ENCODE measurements at places on chromosomes 2 and 18.

- no peak for DNase-seq
Measured at GRCh38 chr18:24679062-24679461, 218.6 kb downstream of the HRH4 start.

DNA sequence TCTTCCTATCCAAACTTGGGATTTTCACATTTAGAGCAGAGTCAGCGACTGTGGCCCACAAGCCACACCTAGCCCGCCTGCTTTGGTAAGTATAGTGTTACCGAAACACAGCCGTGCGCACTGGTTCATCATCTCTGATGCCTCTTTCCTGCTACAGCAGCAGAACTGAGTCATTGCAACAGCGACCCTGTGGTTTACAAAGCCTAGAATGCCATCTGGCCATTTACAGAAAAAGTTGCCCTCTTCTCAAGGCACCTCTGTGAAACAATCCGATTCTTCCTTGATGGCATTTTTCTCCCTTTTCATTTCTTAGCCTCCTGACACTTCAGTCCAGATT is 10.7 kb upstream of the IAH1 start:
- no peak for DNase-seq

- no peak for DNase-seq
Measured at GRCh38 chr2:174117951-174118930, 130.1 kb downstream of the OLA1 start.

DNA sequence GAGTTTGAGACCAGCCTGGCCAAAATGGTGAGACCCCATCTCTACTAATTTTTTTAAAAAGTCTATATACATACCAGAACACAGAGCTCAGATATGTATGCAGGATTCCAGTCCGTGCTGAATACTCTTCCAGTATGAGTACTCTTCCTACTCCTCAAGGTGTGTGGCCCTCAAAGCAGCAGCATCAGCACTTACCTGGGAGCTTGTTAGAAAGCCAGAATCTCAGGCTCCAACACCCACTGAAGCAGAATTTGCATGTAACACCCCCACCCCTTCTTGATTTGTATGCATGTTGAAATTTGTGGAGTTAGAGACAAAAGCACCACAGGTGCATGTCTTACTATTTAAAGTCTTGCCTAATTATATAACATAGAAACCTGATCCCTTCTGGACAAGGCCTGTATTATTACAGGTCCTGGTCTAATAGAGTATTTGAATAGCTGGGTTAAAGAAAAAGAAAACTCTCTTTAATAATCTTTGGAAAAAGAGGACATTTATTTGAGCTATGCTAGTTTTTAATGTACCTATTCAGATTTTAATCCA is 50.3 kb upstream of the NFE2L2 start:
- DNase-seq, result no peak

- no peak for DNase-seq
Measured at GRCh38 chr2:240375024-240375645, 60.3 kb upstream of the GPC1 start.

GRCh38 chr18:31977270-31977872 is 34.4 kb upstream of the TRAPPC8 start:
- DNase-seq, result no peak

GRCh38 chr2:7437716-7438632 is 520.8 kb downstream of the RNF144A start:
- no peak for DNase-seq

- no peak for DNase-seq
Measured at GRCh38 chr18:25123438-25124232, 228.3 kb downstream of the ZNF521 start.

DNA sequence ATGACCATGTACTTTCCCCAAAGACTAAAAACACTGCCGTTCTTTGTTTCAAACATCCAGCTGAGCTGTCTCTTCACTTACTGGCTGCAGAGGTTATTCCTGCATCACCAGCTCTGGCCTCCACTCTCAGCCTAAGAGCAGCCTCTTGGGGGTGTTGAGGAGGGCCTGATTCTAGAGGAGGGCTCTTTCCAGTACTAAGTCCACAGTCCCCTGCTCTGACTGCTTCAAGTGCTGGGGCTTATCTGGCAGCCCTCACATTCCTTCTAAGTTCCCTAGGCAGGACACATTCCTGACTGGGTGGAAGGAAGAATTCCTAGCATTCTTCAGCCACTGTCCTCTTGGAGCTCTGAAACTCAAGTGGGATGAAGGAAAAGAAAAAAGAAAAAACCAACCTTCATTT is 32.9 kb upstream of the EHBP1 start:
- DNase-seq, result no peak

DNA sequence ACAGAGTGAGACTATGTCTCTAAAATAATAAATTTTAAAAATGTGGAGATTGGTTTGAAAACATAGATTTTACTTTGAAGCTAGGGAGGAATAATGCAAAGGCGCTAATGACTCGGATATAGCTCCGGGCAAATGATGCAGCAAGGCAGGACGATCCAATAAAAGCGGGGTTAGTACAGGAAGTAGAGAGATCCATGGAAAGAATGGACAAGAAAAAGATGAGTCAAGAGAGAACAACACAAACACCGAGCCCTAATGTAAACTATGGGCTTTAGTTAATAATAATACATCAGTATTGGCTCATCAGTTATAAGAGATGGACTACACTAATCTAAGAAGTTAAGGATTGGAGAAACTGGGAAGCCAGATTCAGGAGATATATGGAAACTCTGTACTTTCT is 74.5 kb downstream of the QPCT start:
- DNase-seq, result no peak

- DNase-seq, result no peak
Measured at GRCh38 chr2:200756618-200757321, 54.9 kb upstream of the BZW1 start.

DNA sequence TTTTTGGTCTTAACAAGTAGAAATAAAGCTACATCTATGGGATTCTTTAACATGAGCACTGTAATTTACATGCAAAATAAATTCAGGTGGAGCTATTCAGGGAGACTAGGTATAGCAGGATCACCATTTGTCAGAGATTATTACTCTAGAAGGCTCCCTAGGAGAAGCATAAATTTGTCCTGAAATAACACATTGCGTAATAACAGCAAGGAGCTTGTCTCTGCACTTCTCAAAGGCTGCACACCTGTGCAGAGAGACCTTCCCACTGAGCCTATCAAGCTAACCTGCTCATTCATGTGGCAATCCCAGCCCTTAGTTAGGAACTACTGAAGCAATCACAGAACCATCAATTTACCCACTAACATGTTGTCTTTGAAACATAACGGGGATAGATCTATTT is 437.4 kb upstream of the MC4R start:
- DNase-seq, result no peak

- no peak for DNase-seq
Measured at GRCh38 chr2:652881-653480, 24.2 kb downstream of the TMEM18 start.

GRCh38 chr18:76463358-76463757 is 31.7 kb downstream of the ZNF516 start:
- DNase-seq, result no peak

GRCh38 chr2:157931542-157931941 is 55.4 kb upstream of the ACVR1 start:
- no peak for DNase-seq

- no peak for DNase-seq
Measured at GRCh38 chr2:45452866-45453265, 158.2 kb downstream of the SRBD1 start.

GRCh38 chr2:64472881-64473280 is 18.9 kb downstream of the LGALSL start:
- no peak for DNase-seq

DNA sequence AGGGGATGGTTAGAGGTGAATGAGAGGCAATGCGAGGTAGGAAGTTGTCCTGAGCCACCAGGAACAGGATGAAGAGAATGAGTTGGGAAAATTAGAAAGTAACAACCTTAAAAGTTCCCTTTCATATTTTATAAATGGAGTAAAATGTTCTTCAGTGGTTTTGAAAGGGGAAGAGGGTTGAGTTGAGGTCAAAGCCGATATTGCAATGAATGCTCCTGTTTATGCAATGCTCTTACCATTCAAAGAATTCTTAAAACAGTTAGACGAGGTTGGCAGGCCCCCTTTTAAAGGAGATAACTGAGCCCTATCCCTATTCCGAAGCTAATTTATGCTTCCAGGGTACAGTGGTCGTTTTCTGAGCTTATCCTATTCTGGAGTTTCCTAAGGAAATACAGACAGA is 2110.3 kb upstream of the CELF4 start:
- no peak for DNase-seq

DNA sequence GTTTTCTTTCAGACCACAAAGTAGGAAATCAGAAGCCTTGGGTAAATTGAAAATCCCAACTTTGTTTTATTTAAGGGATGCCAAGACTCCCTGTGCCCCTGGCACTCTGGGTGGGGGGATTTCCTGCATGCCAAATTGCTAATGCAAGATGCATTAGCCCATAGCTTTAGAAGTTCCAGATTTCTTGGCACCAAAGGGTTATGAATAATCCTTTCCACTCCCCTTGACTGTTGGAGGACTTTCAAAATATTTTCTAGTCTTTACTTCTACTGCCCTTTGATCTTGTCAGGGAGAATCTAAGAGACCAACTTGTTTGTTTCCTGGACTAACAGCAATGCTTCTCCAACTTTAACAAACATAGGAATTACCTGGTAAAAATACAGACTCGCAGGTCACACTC is 81.8 kb upstream of the TGIF1 start:
- no peak for DNase-seq

DNA sequence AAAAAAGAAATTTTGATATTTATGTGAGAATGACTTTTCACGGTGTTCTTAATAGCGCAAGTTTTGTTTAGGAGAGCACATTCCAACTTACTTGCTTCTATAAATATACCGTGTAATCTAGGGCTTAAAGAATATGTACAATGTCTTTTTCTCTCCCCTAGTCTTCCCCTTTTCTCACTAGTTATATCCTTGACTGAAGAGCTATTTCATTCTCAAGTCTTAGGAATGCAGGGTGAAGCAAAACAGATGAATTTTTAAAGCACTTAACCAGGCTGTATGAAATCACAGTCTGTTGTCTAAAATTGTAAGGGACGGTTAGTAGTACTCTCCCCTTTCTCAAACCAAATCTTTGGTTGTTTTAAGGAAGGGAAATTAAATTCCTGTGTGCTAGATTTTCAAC is 29.6 kb upstream of the SLC30A6 start:
- DNase-seq, result no peak

GRCh38 chr2:231294116-231294515 is 95.7 kb downstream of the ARMC9 start:
- no peak for DNase-seq

- DNase-seq, result no peak
Measured at GRCh38 chr18:72867746-72868584, at the start of gene NETO1. TSS of gene NETO1 (minus strand) at chr18:72867987. CDS start at chr18:72867291, 696 bp downstream.

DNA sequence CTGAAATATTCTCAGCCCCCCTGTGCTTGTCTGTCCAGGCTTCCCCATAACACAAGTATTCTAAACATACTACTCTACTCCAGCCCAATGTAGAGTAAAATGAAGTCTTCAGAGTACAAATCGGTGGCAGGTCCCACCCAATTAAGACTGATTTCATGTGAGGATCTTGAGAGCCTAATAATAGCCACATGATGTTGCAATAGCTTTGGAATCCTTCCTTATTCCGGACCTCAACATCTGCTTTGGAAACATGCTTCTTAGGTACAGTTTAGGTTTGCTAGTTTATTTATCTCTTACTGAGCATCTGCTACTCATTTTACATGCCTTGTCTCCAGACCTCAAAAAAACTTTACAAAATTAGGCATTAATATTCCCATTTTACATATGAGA is 207.3 kb upstream of the RAB6C start:
- DNase-seq, result no peak

GRCh38 chr2:23036629-23037028 is 348.4 kb upstream of the KLHL29 start:
- DNase-seq, result no peak

DNA sequence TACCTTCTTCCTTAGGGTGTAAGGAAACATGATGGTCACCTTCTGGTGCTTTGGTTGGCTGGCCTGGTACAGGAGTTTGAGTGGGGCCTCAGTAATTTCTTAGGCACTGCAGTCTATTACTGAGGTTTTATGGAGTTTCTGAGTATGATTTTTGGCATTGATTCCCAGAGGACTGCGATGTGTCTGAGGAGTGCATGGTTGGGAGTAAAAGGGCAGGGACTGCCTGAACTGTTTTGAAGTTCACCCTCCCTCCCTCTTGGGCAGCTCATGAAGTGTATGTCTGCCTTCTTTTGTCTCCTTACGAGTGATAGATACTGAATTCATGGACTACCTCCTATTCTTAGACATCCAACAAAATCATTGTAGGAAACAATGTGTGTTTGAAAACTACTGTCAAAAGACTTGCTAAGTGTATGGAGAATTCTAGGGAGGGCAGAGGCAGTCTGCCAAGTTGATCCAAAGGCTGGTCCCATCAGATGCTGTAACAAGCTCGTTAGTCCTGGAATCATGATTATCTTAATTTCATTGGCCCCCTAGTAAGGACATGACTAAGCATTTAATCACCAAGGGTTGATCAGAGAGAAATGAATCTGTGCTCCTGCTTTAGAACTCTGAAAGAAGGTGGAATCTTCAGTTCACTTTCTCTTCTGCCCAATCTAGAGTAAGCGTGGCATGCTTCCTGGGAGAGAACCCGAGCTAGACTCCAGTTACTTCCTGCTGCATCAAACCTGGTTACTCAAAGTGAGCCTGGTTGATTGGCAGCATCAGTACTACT is 26.5 kb downstream of the LYPD6B start:
- no peak for DNase-seq

DNA sequence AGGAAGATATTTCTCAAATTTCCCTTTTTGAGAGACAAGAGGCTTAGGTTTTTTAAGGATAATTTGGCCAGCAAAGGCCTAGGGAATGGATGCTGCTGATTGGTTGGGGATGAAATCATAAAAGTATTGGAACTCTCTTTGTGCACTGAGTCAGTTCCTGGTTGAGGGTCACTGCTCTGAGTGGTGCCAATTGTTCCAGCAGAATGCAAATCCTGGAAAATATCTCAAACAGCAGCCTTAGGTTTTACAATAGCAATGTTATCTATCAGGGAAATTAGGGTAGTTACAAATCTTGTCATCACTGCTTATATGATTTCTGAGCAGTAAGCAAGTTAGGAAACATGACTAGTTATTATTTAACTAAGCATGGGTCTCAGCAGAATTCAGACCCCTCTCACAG is 96.2 kb downstream of the RAD51AP2 start:
- DNase-seq, result no peak

- no peak for DNase-seq
Measured at GRCh38 chr2:110925479-110925878, 193.1 kb downstream of the ACOXL start.

- DNase-seq, result no peak
Measured at GRCh38 chr2:5749347-5749746, 57.2 kb downstream of the SOX11 start.

GRCh38 chr2:151381266-151381665 is 23.9 kb downstream of the TNFAIP6 start:
- no peak for DNase-seq

GRCh38 chr2:158782616-158783015 is 12.5 kb upstream of the DAPL1 start:
- no peak for DNase-seq

All from effector memory CD4-positive, alpha-beta T cell (primary cell).